ENCODE measurements at places on chromosomes 3 and 15.
A peak's percentile ranks its signal among the peaks of the same experiment; 100 is the strongest.

GRCh38 chr3:194386648-194387047 is 12.4 kb downstream of the GP5 start:
- no peak for DNase-seq

DNA sequence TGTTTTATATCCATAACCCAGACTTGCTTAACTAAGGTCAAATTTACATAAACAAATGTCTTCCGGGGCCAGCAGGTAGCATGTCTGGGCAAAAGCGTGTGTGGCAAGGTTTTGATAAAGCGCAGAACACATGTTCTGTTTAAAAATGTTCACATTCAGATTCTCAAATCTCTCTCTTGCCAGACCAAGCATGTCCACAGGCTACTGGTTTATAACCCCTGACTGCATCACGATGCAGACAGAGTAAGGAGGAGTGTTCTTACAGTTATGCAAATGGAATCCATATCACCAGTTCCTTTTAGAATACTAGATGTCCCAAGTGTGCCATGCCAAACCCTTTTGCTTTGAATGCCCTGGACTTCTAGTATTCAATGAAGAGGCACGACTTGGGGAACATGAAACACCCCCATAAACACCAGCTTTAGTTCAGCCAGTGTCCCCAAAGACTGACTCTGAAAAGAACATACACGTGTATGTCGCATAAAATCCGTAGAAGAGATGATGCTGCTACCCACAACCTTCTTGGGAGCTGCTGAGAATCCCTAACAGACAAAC is 412.0 kb downstream of the CNTN4 start:
- no peak for DNase-seq

DNA sequence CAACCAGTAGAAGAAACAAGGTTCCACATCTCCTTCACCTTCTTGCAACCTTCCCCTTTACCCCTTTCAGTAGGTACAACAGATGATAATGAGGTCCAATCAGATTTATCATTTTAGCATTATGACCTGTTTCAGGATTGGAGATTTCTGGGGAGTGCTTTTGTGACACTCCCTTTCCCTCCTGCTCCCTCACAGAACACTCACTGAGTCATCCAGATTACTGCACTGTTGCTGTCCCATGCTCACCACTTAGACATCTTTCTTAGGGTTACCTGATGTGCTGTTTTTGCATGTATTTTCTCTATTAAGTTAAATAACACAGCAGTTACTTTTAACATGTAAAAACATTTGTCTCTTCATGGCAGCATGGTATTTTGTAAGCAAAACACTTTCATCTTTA is 118.5 kb downstream of the MFSD1 start:
- no peak for DNase-seq

DNA sequence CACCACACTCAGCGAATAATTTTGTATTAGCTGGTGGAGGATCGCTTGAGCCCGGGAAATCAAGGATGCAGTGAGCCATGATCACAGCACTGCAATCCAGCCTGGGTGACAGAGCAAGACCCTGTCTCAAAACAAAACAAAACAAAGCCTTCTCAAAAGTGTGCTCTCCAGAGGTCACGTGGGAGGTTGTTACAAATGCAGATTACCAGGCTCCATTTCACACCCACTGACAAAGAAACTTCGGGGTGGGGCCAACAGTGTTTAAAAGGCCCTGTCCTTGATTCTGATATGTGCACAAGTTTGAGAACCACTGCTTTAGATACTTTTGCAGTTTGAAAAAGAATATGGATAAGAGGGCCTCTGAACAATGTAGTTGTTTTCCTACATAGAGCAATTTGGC is 80.5 kb downstream of the UBE2E2 start:
- DNase-seq = no peak

DNA sequence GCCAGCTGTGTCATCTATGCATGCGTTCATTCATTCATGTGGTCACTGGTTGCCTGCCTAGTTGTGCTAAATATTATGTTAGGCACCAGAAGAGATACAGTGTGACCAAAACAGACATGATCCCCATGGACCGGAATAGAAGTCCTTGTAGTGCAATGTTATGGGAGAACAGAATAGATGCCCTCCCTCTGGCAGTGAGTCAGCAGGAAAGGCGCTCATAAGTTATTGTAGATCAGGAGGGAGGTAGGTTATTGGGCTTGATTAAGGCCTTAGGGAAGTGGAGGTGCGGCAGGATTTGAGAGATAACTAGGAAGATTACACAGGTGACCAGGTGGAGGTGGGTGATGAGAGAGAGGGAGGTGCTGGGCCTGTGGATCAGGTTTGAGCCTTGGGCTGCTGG is 5.2 kb downstream of the MCTP2 start:
- no peak for DNase-seq

DNA sequence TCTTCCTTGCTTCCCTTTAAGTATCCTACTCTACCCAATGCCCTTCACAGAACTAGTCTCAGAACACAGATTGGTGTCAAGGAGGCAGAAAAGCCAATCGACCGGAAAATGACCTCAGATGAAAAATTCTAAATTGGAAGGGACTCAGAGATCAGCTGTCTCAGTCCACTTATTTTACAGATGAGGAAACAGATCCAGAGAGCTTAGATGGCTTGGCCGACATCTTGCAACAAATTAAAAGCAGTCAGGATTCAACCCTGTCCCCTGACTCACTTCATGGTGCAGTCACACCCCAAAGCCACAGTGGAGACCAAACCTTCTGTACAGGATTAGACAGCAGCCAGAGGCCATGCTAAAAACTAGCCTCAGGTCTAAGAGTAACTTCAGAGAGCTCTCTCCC is 169.3 kb upstream of the BHLHE40 start:
- no peak for DNase-seq

DNA sequence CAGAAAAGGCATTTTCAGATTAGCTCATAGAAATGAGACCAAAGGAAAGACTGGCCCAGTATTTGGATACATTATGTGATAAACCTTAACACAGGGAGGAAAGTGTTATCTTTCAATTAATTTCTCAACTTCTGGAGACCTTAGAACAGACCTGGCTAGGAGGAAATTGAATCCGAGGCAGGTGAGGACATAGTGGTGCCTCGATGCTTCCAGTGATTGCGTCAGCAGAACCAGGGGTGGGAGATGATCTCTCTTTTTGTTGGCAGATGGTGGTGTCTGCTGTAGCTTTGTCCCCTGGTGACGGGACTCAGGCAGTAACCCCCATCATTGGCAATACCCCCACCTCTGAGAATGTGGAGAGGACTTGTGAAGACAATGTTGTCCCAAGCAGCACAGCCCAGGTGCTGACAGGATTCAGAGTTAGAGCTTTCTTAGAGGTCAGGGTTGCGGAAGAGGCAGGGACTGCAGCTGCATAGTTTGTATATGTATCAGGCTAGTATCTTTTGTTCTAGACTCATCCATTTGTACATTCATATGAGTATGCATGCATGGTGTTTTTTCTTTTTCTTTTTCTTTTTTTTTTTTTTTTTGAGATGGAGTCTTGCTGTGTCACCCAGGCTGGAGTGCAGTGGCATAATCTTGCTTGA is 27.9 kb upstream of the MUC20 start:
- no peak for DNase-seq

- DNase-seq = no peak
Measured at GRCh38 chr15:83858820-83859505, 205.0 kb downstream of the ADAMTSL3 start.

DNA sequence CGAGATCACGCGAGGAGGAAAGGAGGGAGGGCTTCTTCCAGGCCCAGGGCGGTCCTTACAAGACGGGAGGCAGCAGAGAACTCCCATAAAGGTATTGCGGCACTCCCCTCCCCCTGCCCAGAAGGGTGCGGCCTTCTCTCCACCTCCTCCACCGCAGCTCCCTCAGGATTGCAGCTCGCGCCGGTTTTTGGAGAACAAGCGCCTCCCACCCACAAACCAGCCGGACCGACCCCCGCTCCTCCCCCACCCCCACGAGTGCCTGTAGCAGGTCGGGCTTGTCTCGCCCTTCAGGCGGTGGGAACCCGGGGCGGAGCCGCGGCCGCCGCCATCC is 1.1 kb upstream of the SETD5 start:
- peak; percentile 84 for DNase-seq

GRCh38 chr3:42340466-42340865 is 69.9 kb downstream of the LYZL4 start:
- DNase-seq = no peak
